M059J (cell line): ENCODE measurements at places on chromosomes 12 and 14.
A peak's percentile ranks its signal among the peaks of the same experiment; 100 is the strongest.

- DNase-seq = no peak
These were observed 444.8 kb downstream of the ADAMTS20 start for GRCh38 chr12:43107026-43107775.

DNA sequence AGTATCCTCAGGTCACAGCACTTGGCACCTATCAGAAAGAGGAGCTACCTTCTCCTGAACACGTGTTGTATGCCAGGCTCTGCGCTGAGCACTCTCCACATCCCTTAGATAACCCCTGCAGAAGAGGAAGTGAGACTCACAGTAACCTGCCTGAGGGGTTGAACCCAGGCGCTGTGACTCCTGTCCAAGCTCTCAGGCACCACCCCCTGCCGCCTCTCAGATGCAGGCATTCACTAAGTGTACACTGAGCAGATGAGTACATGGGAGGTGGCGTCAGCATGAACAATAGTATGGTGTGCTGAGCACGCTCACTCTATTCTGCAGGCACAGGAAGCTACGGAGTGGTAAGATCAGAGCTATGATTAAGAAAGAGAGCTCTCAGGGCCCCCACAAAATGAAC, 21.0 kb upstream of the RIC8B start:
- no peak for DNase-seq

- no peak for DNase-seq
These were observed 189.7 kb downstream of the FSCB start for GRCh38 chr14:44317441-44317746.

GRCh38 chr14:74891870-74892269, 10.2 kb downstream of the DLST start:
- peak; percentile 25 for DNase-seq

GRCh38 chr12:80581783-80582182, 125.7 kb upstream of the MYF6 start:
- DNase-seq = no peak

- no peak for DNase-seq
These were observed 13.4 kb downstream of the ANKRD13A start for GRCh38 chr12:110012659-110013058.

DNA sequence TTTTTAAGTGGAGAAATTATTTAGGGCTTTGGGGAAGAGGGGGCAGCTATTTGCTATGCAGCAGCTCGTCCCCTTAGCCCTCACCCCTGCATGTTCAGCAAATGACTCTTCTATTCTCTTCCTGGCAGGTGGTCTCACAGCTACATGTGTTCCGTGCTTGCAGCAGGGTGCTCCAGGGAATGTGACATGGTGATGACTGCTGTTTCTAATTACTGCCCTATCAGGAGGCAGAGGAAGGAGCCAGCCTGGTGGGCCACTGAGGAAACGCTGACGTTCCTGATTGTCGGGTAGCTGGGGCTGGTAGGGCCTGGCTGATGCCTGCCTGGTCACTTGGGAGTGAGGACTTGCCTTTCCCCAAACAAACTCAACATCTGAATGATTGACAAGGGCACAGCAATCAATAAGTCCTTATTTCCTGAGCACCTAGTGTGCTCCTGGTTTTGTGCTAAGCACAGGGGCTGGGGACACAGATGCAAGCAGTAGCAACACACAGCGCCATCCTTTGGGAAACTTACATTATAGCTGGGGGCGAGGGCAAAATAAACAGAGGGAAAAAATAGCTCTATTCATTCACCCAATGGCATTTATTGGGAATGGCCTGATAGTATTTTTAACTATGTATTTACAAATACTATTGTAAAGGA, 377.8 kb downstream of the FUT8 start:
- no peak for DNase-seq

- no peak for DNase-seq
These were observed 87.4 kb upstream of the SLC38A2 start for GRCh38 chr12:46459861-46460545.

GRCh38 chr12:66144791-66145754, 14.5 kb upstream of the LLPH start:
- peak; percentile 67 for DNase-seq

DNA sequence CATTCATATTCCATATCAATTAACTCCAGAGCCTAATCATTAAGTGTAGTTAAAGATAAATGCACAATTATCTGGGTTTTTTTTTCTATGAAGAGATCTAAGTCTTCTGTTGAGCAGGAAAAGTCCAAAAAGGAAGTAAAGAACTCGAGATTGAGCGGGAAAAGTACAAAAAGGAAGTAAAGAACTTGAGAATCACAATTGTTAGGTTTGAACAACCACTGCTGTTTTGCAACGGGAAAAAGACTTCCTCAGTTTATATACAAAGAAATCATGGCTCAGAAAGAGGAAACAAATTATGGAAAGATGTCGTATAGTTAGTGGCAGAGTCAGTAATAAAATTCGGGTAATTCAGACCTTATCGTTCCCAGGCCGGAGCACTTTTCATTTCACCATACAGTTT, 63.3 kb downstream of the PPP1R12A start:
- no peak for DNase-seq

GRCh38 chr14:24066496-24067132, 4.7 kb upstream of the CPNE6 start:
- no peak for DNase-seq

DNA sequence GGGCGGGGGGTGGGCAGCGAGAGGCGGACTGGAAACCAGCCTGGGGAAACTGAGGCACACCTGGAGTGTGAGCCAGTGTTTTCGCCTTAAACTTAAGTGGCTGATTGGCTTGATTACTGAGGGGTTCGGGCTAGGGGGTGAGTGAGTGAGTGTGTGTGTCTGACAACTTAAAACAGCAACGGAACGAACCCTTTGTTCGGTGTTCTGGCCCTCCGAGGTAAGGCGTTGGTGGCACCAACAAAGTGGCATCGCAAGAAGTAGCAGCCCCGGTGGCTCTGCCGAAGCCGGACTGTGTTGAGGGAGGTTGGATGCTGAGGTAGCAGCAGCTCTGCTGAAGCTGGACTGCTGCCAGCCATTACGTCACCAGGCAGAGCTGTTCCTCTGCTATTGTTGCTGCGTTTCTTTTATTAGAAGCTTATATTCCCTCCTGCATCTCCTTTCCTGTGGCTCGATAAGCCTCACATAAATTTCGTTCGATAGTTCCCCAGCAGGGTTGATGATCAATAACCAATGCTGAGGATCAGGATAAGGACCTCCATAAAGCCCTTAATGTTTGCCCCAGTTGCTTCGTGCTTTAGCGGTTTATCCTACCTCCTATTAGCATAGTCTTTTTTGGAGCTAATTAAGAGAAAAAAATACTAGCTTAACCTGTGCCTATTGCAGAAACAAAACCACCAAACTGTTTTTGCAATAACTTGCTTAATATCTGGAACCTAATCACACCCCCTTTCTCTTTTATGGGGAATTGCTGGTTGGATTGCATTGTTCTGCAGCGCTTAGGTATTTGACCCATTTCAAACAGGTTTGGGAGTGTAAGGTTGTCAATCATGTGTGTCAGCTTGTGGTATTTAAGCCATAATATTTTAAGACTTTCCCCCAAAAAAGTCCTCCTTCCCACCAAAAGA, 1.3 kb downstream of the GPR137C start:
- DNase-seq = peak; percentile 84

DNA sequence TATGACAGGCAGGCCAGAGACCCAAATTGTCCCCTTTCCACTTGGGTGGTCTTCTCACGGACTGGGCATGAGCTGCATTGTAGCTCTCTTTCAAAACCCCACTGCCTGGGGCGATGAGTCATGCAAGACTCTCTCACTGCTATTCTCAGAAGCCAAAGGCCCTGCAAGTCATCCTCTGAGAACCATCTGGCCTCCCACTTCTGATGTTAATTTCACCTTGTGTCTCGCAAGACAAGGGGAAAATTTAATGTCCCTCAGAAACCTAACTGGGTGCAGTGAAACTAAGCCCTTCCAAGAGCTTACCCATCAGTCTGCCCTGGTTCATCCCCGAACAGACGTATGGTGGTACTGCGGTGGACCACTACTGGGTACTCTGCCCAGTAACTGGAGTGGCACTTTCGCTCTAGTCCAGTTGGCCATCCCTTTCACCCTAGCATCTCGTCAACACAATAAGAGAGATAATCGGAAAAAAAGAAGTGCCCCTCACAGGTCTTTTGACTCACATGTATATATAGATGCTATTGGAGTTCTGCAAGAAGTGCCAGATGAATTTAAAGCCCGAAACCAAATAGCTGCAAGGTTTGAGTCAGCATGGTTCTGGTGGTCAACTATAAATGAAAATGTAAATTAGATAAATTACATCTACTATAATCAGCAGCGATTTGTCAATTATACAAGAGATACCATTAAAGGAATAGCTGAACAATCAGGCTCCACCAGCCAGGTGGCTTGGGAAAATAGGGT, 31.3 kb upstream of the LALBA start:
- peak; percentile 34 for DNase-seq

- no peak for DNase-seq
These were observed 212.2 kb upstream of the TMEM260 start for GRCh38 chr14:56367416-56367815.

DNA sequence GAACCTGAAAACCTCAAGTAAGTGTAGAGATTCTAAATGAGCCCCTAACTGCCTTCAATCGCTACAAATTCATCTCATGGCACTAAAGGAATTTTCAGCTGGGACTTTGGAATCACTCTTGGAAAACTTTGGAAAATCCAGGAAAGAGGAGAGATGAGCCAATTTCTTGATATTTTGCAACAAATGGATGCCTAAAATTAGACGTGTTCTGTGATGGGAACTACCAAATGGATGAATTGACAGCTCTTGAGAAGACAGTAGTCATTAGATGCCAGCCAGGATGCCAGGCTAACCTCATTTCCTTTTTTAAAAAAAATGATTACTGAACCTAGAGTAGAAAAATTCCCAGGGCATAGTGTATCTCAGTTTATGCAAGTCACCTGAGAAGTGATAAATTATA, 78.3 kb downstream of the NPAS3 start:
- no peak for DNase-seq

DNA sequence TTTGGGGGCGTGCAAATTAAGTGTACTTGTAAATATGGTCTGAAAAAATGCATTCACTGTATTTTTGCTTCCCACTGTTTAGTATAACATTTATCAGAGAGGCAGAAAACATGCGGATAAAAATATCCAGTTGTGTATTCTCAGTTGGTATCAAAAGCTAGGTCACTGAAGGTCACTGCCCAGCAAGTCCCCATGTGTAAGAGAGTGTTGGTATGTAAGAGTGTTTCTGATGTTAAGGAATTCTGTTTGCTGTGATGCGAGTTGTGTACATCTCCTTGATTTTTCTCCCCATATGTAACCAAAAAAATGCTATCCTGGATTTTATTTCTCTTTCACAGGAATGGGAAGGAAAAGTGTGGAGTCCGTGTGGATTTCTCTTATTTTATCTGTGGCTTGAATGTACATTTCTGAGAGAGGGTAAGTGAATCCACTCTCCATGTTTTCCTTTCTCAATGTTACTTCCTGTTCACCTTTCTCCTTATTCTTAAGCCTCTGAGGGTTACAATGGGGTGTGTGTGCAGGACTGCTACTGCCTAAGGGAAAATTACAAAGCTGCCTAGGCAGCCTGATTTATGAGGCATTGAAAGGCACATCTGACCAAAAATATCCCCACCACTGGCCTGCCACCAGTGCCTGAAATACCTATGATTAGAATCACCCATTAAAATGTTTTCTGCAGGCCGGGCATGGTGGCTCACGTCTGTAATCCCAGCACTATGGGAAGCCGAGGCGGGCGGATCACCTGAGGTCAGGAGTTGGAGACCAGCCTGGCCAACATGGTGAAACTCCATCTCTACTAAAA, 97.9 kb upstream of the USP44 start:
- DNase-seq = peak; percentile 98

GRCh38 chr12:104182144-104182543, 33.4 kb upstream of the TXNRD1 start:
- DNase-seq = peak; percentile 94

- DNase-seq = peak; percentile 51
These were observed 692 bp downstream of the MYG1 start for GRCh38 chr12:53300187-53300586.

- peak; percentile 45 for DNase-seq
These were observed 30.3 kb upstream of the KLRF1 start for GRCh38 chr12:9796971-9797370.

DNA sequence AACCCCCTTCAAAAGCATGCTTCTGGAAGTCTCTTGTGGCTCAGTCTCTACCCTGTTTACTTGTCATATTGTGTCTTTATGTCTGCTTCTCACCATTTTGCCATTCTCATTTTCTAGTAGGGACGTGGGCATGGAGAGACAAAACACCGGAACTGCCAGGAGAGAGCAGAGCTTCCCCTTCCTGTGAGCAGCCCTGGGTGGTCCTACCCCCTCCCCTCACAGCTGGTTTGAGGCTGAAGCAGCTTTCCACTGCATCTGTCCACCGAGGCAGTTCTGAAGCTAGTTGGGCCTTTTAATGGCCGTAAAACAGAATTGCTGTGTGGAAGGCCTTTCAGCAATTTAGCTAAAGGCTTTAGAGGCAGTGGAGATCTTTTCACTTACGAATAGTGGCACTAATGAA, 77.0 kb downstream of the PELI2 start:
- DNase-seq = no peak

DNA sequence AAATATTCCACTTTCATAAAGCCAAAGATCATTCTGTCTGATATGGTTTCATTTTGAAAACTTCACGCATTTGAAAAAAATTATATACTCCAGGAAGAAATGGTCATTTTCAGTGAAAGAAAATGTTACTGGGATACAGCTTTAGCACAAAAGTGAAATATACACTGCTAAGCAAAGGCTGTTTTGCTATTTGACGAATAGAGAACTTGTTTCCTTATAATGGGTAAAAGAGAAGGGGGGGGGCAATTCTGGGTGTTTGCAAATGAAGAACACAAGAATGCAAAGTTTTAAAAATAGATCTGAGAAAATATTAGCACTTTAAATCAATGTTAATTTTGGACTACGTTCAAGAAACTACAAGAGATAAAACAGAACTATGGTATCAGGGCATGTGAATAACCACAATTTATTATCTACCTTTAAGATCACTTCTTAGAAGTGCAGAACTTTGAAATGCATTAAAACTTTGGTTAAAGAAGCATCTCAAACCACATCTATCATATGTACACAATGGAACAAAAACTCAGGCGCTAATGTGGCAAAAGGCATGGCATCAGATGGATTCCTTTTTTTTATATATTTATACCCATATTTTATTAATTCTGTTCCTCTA, 51.1 kb downstream of the EFCAB11 start:
- no peak for DNase-seq

DNA sequence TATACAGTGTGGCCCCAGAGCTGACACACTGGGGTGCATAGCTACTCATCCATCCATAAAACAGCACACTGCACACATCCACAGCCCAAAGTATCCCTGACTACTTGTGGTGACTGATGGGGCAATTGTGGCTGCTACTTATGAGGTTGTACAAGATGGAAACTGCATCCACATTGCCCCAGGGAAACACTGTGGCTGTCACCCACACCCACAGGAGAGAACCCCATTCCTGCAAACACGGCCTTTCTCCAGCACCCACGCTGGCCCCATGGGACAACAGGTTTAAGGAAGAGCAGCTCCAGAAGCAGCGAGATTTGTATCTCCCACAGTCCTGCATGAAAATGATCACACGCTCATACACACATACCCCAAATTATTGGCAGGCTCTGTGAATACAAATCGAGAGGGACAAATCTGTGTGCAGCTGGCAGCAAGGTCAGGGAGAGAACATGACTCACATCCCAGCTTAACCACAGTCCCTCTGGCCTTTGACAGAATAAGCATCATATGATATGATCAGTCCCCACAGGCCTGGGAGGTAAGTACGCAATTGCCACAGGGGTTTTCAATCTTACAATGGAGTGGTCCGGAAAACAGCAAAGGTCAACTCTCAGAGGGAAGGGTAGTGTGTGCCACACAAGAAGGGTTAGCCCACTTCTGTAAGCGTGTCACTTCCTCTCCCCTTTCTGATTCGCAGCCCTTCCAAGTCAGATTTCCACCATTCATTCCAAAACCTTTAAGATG, 61.9 kb downstream of the ESR2 start:
- peak; percentile 96 for DNase-seq
